ENCODE measurements at places on chromosomes 7 and 10.

DNA sequence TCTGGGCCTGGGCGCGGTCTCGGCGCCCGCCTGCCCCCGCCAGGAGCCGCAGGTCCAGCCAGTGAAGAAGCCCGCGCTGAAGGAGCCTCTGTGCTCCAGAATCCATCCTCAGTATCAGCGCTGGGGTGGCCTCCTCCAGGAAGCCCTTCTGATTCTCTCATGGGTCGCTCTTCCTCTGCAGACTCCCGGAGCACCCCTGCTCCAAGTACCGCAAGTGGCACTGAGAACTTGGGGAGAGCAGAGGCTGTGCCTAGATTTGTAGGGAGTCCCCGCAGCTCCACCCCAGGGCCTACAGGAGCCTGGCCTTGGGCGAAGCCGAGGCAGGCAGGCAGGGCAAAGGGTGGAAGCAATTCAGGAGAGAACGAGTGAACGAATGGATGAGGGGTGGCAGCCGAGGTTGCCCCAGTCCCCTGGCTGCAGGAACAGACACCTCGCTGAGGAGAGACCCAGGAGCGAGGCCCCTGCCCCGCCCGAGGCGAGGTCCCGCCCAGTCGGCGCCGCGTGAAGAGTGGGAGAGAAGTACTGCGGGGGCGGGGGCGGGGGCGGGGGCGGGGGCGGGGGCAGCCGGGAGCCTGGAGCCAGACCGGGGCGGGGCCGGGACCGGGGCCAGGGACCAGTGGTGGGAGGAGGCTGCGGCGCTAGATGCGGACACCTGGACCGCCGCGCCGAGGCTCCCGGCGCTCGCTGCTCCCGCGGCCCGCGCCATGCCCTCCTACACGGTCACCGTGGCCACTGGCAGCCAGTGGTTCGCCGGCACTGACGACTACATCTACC is at the start of gene ALOX5:
TSS of gene ALOX5 (plus strand) at position 641 of the 774 bp plus-strand sequence. CDS start at position 705, 64 bp downstream.
- DNase-seq: no peak

DNA sequence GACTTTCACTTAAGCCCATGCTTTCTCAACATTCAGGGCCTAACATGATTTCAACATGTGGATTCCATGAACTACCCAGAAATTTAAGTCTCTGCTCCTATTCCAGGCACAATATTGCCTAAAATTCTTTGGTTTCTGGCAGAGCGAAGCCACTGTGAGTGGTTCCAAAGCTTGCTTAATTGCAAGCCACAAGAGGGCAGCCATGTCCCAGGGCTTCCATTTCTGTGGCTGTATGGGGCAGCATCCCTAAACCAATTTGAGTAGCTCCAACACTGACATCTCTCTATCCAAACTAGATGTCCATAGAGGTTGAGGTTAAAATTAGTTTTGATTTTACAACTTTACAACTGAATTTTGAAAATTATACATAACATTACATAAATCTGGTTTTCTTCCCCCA is 56.3 kb upstream of the MDFIC start:
- DNase-seq: peak; percentile 24

GRCh38 chr10:101284101-101284743 is 55.0 kb upstream of the LBX1 start:
- no peak for DNase-seq

- no peak for DNase-seq
These were observed 453.2 kb downstream of the GRM8 start for GRCh38 chr7:126799541-126799940.

DNA sequence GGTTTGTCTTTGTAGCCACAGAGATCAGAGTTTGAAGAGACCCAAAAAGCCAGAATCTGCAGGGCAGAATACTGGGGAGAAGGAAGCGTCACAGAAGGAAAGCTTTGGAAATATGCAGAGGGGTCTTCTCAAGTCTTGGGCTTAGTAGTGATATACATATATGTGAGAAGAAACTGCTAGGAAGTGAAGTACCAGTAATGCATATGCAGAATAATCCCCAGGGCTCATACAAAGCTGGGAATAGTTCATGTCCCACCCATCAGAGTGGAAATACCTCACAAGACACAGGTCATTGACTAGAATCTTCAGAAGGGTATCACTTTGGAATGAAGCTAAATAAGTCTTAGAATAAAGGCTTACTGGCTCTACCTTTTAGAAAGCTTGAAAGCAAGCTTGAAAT is 39.6 kb downstream of the C10orf71 start:
- no peak for DNase-seq

- DNase-seq: no peak
These were observed 19.1 kb downstream of the DLG5 start for GRCh38 chr10:77907462-77907861.

GRCh38 chr7:155785536-155785935 is 26.7 kb downstream of the SHH start:
- DNase-seq: no peak

DNA sequence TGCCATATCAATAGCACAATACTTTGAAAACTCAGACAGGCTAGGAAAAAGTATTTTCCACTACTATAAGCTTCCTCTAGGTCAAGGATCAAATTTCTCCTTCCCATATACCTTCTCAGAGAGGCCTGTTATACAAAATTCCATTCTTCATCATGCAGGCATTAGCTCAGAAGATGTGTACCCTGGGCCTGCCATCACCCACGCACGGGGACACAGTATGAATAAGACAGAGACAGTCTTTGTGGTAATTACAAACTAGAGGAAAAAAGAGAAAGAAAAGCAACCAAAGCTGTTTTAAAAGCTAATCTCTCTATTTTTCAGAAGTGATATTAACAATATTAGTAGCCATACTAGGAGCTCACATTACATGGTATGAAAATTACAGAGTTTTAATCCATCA is 236.8 kb upstream of the AOAH start:
- DNase-seq: no peak

DNA sequence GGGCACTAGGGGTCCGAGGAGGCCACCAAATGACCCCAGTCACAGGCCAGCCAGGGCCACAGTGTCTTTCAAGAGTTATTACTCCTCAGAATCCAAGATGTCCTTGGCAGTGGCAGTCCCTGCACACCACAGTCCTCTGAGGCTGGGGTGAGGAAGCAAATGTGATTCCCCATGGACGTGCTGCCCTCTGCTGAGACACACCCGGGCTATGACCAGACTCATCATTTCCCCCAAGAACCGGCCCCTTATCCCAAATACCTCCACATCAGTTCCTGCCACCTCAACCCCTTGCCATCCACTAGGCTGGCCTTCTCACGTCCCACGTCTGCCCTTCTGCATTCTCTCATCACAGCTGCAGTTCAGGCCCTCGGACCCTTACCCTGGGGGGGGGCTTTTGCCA is 5.0 kb downstream of the PRKAG2 start:
- DNase-seq: no peak

- DNase-seq: no peak
These were observed 299.6 kb upstream of the SP4 start for GRCh38 chr7:21128062-21128817.

DNA sequence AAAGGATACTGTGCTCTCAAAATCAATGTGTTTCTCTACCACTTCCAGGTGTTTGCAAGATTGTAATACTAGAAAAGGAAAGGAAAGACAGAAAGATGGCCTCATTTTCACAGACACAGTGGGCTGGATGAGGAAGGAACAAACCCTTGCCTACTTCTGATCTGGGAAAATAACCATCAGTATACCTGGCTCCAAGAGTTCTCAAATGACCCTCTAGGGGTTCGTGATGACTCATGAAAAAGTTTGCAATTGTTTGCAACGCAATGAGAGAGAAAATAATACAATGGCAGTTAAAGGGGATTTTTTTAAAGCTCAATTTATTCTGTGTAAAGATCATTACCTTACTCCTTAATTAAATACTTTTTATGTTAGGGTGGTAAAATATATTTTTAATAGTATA is 197.6 kb upstream of the INHBA start:
- DNase-seq: no peak

GRCh38 chr7:156989766-156990535 is 20.5 kb downstream of the MNX1 start:
- no peak for DNase-seq

- no peak for DNase-seq
These were observed 10.4 kb upstream of the STRIP2 start for GRCh38 chr7:129423700-129424410.

- DNase-seq: no peak
These were observed 3.9 kb downstream of the ADAM12 start for GRCh38 chr10:126384269-126384873.

DNA sequence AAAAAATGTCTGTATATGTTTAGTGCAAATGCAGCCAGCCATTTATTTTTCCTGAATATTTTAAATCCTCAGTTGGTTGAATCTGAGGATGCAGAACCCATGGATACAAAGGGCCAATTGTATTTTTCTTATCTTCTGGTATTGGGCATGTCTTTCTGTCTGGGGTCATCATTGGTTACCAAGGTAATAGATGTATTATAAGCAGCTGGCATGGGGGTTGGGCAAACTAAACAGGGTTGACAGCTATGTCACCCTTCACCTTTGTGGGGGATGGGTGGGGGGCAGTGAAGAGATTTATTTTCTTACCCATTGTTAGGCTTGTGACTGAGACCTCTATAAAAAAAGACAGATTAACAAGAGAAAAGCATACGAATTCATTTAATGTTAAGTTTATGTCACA is 38.8 kb downstream of the CDHR3 start:
- no peak for DNase-seq

DNA sequence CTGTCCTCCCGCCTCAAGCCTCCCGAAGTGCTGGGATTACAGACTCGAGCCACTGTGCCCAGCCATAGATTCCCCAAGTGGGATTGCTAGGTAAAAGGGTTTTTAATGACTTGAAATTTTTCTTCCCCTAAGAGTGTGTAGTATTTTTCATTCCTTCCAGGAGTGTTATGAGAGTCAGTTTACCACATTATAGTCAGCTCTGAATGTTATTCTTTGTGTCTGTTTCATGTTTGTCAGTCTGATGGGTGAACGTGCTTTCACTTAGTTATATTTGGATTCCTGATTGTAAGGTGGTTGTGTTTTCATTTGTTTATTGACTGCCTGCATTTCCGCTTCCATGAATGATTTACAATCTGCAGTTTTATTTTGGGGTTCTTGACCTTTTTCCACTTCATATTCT is 6.3 kb downstream of the ZNF212 start:
- no peak for DNase-seq

- no peak for DNase-seq
These were observed 4.4 kb downstream of the RAB11FIP2 start for GRCh38 chr10:118042336-118042735.

DNA sequence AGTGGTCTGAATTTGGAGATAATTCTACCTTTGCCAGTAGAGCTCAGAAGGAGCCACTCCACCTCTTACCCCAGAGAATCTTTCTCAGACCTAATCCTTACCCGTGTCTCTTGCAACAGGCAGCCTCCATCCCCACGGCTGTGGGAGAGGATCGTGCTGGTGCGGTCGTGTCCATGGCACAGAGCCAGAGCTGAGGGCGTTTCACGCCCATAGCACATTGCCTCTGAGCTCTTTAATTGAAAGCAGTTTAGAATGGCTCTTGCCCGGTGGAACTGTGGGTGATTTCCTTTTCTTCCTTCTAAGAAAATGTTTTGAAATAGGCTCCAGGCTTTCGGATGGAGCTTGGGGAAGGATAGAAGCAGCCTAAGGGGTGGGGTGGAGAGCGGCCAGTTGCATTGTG is 41.5 kb downstream of the PRF1 start:
- no peak for DNase-seq

GRCh38 chr7:6026011-6026819 is 5.0 kb upstream of the ANKRD61 start:
- peak; percentile 24 for DNase-seq

DNA sequence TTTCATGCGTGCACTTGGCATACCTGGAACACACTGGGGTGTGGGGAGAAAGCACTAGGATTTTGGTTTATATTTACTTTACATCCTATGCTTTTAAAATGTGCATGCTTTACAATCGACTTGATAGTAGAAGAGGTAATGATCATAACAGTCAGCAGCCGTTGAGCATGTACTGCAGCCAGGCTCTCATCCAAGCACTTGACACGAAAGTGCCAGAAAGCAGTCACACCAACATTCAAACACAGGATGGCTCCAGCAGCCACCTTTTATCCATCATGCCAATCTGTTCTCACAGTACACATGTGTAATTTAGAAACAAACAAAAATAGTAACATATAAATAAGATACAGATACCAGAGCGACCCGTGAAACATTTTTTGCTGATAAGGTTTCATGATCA is 1.2 kb upstream of the FAM241B start:
- no peak for DNase-seq

DNA sequence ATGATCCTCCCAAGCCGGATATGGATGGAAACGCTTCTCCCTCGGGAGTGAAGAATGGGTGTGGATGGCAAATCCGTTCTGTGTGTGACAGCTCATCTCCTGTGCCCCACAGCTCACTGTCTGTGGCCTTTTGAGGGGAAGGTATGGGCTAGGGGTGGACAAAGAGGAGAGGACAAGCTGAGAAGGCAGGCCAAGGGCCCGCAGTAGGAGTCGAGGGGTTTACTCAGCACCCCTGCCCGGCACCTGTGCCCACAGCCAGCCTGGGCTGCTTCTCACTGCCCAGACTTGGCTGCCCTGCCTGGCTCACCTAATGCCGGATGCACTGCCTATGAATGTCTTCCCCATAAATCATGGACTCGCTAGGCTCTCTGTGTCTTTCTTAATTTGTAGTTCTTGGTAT is 503.8 kb downstream of the TCERG1L start:
- DNase-seq: no peak

GRCh38 chr7:128025819-128026218 is 5.4 kb downstream of the LRRC4 start:
- no peak for DNase-seq

- no peak for DNase-seq
These were observed 103.4 kb downstream of the SAMD9 start for GRCh38 chr7:93014410-93014809.

DNA sequence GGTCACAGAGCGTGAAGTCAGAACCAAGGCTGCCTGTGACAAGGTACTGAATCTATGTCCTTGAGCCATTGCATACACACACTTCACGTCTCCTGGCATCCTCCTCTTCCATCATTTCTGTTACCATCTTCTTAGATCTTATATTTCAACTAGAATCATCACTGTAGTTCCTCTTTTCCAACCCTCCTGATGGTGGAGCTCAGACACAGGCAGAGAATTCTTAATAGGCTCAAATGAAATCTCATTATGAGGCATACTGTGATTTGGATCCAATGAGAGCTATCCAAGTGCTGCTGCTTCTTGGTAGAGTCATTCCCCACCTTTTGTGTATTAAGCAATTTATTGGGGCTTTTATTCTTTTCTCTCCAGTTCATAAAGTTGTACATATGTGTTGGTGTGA is 113.2 kb downstream of the CALCR start:
- DNase-seq: no peak

GRCh38 chr10:27908231-27908630 is 90.6 kb downstream of the ODAD2 start:
- DNase-seq: no peak

GRCh38 chr10:95237376-95238170 is 43.5 kb downstream of the ACSM6 start:
- no peak for DNase-seq

GRCh38 chr7:140982508-140982907 is 32.2 kb downstream of the MRPS33 start:
- DNase-seq: no peak

- DNase-seq: no peak
These were observed 11.7 kb downstream of the TRIM56 start for GRCh38 chr7:101096957-101097347.

DNA sequence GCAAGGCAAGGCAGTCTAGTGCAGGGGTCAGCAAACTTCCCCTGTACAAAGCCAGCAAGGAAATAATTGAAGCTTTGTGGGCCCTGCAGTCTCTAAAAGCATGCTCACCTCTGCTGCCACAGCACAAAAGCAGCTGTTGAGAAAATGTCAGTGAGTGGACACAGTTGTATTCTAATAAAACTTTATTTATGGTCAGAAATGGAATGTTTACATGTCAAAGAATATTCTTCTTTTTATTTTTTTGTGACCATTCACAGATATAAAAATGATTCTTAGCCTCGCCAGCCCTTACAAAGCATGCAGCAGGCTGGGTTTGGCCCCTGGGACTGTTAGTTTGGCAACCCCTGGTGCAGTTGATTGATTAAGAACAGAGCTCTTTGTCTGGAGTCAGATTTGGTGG is 192.4 kb downstream of the BUB3 start:
- DNase-seq: no peak
